ENCODE measurements at places on chromosomes 4 and X.

DNA sequence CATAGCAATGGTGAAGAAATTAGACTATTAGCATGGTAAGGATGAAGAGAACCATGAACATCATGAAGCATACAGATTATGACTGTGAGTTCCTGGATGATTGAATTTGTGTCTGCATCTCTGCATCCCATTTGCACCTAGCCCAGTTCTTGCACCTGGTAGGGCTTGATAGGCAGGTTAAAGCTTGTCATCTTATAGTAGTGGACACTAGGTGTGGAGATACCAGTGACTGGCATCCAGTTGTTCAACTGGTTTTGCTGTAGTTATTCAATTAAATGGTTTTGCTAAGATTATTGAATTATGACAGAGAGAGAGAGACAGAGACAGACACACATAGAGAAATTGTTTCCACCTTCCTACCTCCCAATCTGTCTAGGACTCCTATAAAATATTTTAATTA lies 5.0 kb downstream of the ADH7 start:
- no peak for DNase-seq

GRCh38 chr4:143357161-143357845 lies 20.6 kb downstream of the GAB1 start:
- DNase-seq: no peak

GRCh38 chr4:24322511-24322910 lies 261.8 kb downstream of the DHX15 start:
- no peak for DNase-seq

DNA sequence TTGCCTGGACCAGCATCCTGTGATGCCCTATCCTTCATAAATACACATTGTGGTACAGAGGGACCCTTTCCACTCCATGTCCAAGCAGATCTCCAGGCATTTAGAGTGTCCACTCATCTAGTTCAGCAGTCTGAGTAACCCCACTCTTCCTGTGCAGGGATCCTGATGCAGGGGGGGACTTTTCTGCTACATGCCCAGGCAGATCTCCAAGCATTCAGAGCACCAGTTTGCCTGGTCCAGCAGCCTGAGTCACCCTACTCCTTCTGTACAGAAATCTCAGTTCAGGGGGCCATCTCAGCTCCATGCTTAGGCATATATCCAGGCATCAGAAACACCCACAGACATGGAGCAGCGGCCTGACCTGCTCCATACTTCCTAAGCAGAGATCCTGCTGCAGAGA lies 1089.8 kb downstream of the FAT4 start:
- no peak for DNase-seq

GRCh38 chrX:66200855-66201795 lies 37.1 kb downstream of the HEPH start:
- DNase-seq: no peak

DNA sequence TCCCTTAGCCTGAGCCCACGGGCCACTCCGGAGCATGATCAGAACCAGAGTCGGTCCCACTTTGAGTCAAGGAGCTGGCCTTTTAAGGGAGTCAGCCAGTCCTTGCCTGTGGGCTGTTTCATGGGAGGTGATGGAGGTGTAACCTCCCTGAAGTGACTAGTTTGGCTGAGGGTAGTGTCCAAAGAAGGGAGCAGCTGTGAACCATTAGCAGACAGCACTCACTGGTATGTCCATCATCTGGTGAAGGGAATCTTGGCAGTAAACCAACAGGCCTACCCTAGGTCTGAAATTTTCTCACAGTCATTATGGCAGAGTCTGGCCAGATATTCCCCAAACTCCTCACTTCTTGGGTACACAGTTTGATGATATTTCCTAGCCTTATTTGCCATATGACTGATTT lies 12.3 kb upstream of the REPS2 start:
- no peak for DNase-seq

DNA sequence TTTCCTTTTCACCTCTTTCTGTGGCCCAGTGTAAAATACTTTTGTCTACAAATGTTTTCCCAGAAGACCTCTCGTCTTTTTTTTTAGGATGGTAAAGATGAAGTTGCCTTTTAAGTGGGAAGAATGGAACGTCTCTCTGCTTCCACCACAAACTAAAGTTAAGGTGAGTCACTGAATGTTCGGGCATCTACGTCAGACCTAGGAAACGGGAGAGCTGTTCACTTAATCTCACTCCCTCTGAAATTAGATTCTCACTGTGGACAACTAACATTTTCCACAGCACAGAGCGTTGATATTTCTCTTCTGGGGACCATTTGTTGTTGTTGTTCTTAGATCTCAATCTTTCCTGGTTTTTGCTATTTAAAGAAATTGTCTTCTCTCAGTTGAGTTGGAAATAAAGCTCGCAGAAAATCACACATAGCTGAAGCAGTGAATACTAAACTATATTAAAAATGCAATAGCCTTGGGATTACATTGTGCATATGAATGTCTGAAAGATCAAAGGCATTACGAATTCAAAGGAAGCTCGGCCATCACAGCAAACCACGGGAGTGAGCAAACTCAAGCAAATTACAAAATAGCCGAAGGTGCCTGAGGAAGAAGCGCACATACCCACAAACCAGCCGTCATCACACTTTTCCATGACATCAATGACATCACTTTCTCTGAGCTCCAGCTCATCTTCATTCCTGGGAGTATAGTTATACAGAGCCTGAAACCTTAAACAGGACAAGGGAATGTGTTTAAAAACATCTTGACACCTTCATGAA lies 53.9 kb upstream of the PDLIM3 start:
- no peak for DNase-seq

- no peak for DNase-seq
Measured at GRCh38 chr4:45082101-45082500, 355.7 kb upstream of the GNPDA2 start.

- DNase-seq: no peak
Measured at GRCh38 chr4:82371497-82371896, 2.3 kb downstream of the HNRNPD start.

DNA sequence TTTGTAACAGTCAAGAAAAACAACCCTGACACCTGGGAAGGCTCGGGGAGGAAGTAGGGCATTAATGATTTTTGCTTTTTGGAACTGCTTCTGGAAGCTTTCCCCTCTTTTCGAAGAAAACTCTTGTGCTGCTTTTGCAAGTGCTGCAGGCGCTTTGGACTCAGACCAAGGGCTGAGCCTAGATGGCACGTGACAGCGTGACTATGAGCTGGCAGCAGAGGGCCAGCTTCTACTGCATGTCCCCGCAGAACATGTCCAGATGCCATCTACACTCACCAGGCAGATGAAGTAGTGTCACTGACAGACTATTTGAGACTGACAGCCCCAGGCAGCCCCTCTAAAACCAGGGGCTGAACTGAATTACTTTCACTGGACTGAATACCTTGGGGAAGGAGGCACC lies 6.2 kb downstream of the NR0B1 start:
- no peak for DNase-seq

GRCh38 chr4:98232202-98232601 lies 29.0 kb upstream of the RAP1GDS1 start:
- DNase-seq: no peak
